ENCODE measurements at places on chromosomes 2 and 18.

GRCh38 chr18:54284981-54285785 is 15.9 kb downstream of the POLI start:
- peak; percentile 78 for DNase-seq

- no peak for DNase-seq
Measured at GRCh38 chr2:112045446-112046014, 9.5 kb upstream of the TMEM87B start.

DNA sequence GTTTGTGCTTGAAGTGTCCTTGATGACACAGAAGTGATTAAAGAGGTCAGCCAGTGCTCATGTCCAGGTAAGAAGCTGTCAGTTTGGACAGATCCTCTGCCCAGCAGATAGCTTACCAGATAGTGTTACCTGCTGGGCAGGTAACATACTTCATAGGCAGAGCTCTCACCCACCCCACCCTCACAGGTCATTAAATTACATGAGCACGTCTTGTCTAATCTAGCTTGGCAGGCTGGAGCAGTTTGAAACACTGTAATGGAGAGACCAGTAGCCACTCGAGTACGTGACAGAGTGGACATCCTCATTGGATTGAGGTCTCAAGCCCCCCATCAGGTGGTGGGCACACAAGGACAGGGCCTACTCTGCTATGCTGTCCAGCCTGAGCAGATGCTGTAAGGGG is 27.1 kb downstream of the TTC32 start:
- no peak for DNase-seq

DNA sequence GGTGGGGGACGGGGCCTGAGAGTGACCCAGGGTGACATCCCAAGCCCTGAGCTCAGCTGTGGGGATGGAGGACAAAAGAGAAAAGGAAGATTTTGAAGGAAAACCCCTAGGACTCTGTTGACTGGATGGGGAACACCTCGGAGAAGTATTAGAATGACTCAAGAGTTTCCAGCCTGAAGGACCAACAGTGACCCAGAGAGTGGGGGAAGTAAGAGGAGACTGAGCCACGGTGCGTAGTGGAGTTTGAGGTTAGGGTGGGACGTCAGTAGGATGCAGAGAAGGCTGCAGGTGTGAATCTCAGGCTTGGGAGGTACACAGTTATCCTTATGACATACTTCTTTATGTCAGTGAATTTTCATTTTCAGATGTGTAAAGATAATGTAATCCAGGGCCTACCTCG is 119.5 kb downstream of the NCK2 start:
- DNase-seq: no peak

- DNase-seq: no peak
Measured at GRCh38 chr2:77864426-77864825, 342.2 kb upstream of the LRRTM4 start.

- DNase-seq: no peak
Measured at GRCh38 chr2:98448441-98449145, 3.9 kb downstream of the INPP4A start.

DNA sequence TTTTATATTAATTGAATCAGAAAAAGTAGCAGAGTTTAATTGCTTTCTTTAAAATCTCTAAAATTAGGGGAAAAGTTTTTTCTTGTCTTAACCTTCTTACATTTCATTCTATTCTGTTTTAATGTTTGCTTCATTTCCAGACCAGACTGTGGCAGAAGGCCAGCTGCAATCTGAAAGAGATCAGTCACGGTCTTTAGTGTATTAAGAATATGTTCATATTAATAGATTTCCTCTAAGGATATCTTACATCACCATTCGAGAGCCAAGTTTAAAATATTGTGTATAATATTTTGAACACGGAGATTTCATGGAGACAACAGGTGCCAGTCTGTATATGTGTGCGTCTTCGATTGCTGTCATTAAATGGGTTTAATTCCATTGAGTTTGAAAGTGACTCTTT is 230.9 kb upstream of the ZSWIM2 start:
- DNase-seq: peak; percentile 8

GRCh38 chr2:187956906-187957534 is 334.7 kb upstream of the GULP1 start:
- DNase-seq: no peak

- DNase-seq: no peak
Measured at GRCh38 chr2:202841090-202841867, 30.3 kb downstream of the ICA1L start.

GRCh38 chr2:235255693-235256092 is 238.2 kb upstream of the AGAP1 start:
- no peak for DNase-seq

DNA sequence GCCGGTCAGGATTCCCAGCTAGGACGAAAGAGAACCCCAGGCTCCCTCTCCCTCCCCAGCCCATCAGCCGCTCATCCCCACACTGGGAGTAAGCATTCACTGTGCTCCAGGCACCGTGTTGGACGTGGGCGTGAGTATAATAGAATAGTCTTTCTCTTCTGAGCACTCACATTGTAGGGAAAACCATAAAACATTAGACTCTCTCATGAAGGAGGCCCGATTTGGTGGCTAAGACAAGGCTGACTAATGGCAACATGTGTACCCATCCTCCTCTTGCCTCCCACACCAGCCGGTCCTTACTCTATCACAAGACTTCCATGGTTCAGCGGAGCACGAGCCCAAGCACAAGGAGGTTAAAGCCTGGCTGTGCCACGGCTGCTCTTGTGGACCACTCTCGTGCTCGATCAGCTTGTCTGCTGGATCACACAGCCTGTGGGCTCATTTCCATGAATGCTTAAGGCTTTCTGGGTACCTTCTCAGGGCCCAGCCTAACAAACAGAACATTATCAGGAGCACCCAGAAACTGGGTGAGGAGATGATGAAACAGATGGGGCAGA is 540.9 kb upstream of the RAB6C start:
- no peak for DNase-seq

DNA sequence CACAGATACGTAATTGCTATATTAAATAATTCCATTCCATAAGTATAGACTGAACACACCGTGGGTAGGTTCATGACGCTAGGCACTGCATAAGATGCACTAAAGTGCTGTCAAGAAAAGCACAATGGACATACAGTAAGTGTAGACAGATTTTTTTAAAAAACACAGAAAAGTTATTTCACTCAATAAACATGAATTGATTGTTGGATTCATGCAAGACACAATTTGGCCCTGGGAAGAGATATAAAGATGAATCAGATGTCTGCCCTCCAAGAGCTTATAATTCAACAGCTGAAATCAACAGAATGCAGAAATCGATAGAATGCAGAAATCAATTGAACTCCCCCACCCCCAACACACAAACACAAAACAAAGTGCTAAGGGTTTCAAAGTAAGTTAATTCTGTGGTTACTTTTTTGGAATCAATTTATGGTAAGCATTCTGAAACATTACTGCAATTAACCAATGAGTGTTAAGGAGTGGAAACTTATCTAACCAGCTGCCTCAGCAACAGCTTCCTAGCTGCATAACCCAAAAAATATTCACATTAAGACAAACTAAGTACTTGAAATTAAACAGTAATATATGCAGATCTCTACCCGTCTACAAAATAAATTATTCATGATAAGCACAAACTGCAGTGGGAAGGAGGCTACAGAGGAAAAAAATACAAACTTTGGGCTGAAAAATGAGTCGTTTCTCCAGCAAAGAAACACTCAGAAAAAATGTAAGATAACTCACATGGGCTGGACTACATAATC is 1.6 kb downstream of the NBAS start:
- DNase-seq: no peak

DNA sequence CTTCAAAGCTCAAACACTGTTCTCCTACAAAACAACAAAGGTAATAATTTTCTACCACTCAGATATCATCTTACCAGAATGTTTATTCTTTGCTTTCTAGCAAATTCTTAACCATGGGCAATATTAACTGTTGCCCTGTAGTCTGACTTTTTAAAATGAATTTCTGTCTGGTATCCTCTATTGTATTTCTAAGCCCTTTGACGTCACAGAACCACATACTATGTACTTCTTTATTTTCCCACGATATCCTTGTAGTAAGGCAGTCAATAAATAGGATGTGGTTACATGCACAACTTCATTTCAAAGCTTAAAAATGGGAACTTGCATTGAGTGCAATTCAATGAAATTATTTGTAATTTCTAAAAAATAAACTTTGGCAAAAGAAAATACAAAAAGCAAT is 58.7 kb downstream of the THADA start:
- DNase-seq: no peak

- DNase-seq: no peak
Measured at GRCh38 chr2:43737855-43738254, 36.0 kb upstream of the DYNC2LI1 start.

DNA sequence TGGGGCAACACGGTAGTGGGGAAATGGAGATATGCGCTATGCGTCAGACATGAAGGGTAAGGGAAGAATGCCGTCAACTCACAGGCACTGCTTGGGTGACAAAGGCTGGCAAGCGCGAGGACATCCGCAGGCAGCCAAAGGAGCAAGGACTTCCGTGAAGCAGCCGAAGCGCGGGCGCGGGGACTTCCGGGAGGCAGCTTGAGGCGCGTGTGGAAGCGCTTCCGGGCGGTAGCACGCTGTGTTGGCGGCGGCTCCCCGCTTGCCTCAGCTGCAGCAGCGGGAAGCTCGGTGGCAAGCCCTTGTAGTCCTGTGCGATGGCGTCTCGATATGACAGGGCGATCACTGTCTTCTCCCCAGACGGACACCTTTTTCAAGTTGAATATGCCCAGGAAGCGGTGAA is at the start of gene PSMA8:
Gene PSMA8, plus strand, starts transcription at position 218 of the 400 bp plus-strand sequence. Its CDS starts 97 bp downstream, at position 315.
- DNase-seq: no peak

DNA sequence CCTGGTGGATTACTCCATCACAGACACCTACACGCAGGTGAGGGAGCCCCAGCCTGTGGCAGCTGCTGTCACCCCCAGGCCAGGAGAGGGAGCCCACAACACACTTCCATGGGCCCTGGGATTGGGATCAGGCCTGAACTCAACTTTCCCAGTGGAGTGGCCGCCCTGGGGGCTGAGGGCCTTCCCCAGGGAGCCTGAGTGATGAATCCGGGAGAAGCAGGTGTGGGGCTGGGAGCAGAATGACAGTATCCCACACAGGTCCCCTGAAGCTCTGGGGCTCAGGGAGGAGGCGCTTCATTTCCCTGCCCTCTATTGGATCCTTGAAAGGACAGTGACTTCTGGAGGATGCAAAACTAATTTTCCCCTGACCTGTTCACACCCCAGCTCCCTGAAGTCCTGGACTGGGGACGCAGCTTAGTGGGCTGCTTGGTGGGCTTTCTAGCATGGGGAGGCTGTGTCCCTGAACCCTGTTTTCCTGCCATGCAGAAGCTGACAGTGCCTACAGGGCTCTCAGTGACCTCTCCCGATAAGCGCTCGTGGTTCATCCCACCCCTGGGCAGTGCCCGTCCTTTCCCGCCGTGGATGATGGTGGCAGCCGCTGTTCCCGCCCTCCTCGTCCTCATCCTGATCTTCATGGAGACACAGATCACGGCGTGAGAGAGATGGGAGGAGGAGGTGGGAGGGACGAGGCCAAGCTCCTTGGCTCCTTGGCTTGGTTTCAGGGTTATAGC is 11.0 kb downstream of the SLC4A3 start:
- no peak for DNase-seq

DNA sequence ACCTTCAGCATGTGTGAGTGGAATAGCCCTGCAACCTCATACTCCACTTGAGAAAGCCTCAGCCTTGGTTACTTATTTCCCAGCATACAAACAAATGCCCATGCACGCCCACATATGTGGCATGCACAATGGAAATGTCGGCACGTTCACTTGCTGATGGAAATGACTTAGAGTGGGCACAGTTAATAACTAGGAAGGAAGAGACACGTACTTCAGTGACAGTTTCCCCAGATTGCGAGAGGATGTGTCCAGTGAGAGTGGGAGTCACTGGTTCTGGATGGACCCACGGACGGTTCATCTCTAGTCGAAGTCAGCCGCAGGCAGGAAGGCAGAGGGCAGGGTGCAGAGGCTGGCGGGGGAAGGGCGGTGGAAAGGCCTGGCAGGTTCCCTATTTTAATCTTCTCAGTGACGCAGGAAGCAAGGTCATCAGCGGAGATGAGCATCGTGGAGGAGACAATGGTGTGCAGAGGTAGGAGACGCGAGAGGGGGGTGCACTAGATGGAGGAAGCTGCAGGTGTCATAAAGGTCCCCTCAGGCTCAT is 350.7 kb upstream of the MYT1L start:
- DNase-seq: no peak

- no peak for DNase-seq
Measured at GRCh38 chr18:79405019-79405780, 9.5 kb downstream of the NFATC1 start.

GRCh38 chr2:111091811-111092211 is 28.9 kb upstream of the BCL2L11 start:
- no peak for DNase-seq

GRCh38 chr18:74252039-74252395 is 39.7 kb downstream of the CYB5A start:
- DNase-seq: peak; percentile 44

DNA sequence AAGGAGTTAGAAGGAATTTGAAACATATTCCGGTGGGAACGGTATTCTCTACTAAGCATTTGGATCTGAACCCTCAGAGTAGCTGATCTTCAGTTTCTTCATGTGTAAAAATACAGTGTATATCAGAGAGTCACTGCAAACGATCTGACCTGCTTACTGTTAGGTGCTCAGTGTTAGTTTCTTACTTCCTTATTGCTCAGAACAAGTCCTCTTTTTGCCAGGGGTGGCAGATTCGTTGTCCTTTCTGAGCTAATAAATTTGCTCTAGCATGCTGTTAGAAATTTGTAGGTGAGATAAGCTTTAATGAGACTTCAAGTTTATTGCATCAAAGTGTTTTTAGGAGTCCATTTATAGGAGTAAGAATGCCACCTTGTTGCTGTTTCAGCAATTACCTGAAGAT is 15.8 kb downstream of the PLEKHA3 start:
- DNase-seq: no peak

- no peak for DNase-seq
Measured at GRCh38 chr2:26679867-26680266, 12.7 kb upstream of the KCNK3 start.

Data from EL (cell line).